Activated T-cell treated with anti-CD3 and anti-CD28 coated beads for 48 hours (primary cell): ENCODE measurements at places on chromosomes 2 and 18.

- no peak for DNase-seq
Observed at GRCh38 chr2:117703858-117704257, 110.6 kb upstream of the DDX18 start.

- no peak for DNase-seq
Observed at GRCh38 chr18:23307567-23308295, 145.4 kb upstream of the RIOK3 start.

DNA sequence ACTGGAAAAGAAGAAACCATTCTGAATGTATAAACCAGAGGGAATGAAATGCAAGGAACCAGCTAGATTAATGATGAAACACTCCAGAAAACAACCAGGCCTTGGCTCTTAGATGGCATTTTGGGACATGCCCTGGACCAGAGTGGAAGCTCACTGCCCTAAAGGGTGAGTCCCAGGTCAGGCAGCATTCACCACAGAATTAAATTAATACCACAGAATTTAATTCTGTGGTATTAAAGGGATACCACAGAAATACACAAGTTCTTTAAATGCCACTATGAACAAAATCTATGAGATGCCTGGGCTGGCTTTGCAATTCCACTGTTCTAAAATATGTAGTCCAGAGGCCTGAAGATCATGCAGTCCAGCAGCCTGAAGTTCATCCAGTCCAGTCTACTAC, 122.3 kb upstream of the KYNU start:
- DNase-seq, result no peak

- no peak for DNase-seq
Observed at GRCh38 chr2:230425377-230425776, 9.4 kb downstream of the SP100 start.
